ENCODE measurements at places on chromosomes 7 and 10.

GRCh38 chr7:45659496-45660139, 85.5 kb downstream of the ADCY1 start:
- no peak overlapping the region for H3K27ac ChIP-seq
- no peaks in the 10 kb centered on the region for H3K4me1 ChIP-seq
- no peaks in the 10 kb centered on the region for H3K36me3 ChIP-seq

GRCh38 chr10:104254493-104255310, at the start of gene GSTO1:
Gene GSTO1, plus strand, starts transcription at chr10:104254892. Its CDS starts 37 bp downstream, at chr10:104254929.
- peaks cover 33% of the 10 kb centered on the region for H3K4me1 ChIP-seq
- H3K27ac ChIP-seq: peak within 1 kb of the TSS; percentile 92
- no peak for DNase-seq
- H3K27me3 ChIP-seq: no peaks in the 10 kb centered on the region
- peaks cover 15% of the 10 kb centered on the region for H3K36me3 ChIP-seq

GRCh38 chr10:95785942-95786669, 30.1 kb downstream of the ENTPD1 start:
- no peak for DNase-seq
- H3K27me3 ChIP-seq: peaks cover 37% of the 10 kb centered on the region
- no peaks in the 10 kb centered on the region for H3K4me1 ChIP-seq
- no peaks in the 10 kb centered on the region for H3K36me3 ChIP-seq
- H3K4me3 ChIP-seq: no peak overlapping the region

- H3K27ac ChIP-seq: no peak overlapping the region
- no peak overlapping the region for H3K4me3 ChIP-seq
- H3K4me1 ChIP-seq: no peaks in the 10 kb centered on the region
- no peak for DNase-seq
- H3K36me3 ChIP-seq: no peaks in the 10 kb centered on the region
These were observed 40.1 kb downstream of the PALD1 start for GRCh38 chr10:70518695-70519094.

- H3K4me1 ChIP-seq: no peaks in the 10 kb centered on the region
- H3K27me3 ChIP-seq: no peaks in the 10 kb centered on the region
These were observed 16.9 kb downstream of the CAMK2G start for GRCh38 chr10:73857446-73857845.

DNA sequence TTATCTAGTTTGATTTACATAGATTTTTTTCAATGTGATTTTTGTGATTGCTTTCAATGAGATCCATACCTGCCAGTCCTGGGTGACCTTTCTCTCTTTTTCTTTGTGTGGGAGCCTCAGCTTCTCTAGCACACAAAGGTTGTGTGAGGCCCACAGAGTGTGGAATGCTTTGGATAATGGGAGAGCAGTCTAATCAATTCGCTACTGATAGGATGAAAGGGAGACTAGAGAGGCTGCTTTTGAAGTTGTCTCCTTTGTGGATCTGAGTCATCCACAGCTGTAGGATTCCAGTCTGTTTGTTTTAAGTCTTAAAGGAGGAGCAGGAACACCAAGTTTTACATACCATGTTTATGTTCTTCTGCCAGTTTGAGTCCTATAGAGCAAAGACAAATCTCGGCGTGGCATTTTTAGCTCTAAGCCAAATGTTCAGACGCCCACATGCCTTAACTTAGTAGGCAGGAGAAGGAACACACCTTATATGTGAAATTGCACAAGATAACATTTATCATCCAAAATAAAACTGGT, 330.0 kb downstream of the ARL4A start:
- no peak for DNase-seq
- peaks cover 34% of the 10 kb centered on the region for H3K4me1 ChIP-seq
- H3K36me3 ChIP-seq: no peaks in the 10 kb centered on the region
- peak overlapping the region; percentile 91 for H3K27ac ChIP-seq
- H3K27me3 ChIP-seq: no peaks in the 10 kb centered on the region
- H3K4me3 ChIP-seq: no peak overlapping the region

DNA sequence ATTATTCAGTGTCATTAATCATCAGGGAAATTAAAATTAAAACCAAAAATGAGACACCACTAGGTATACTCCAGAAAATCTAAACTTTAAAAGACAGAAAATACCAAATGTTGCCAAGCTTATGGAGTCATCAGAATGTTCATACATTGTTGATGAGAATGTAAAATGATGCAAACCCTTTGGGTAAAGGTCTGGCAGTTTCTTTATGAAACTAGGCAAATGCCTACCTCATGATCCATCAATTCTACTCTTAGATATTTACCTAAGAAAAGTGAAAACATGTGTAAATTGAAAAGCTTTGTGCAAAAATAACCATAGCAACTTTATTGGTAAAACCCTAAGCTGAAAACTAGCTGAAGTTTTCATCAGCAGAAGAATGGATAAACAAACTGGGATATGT, 329.5 kb upstream of the MEOX2 start:
- H3K4me1 ChIP-seq: no peaks in the 10 kb centered on the region
- no peaks in the 10 kb centered on the region for H3K36me3 ChIP-seq
- DNase-seq: no peak

DNA sequence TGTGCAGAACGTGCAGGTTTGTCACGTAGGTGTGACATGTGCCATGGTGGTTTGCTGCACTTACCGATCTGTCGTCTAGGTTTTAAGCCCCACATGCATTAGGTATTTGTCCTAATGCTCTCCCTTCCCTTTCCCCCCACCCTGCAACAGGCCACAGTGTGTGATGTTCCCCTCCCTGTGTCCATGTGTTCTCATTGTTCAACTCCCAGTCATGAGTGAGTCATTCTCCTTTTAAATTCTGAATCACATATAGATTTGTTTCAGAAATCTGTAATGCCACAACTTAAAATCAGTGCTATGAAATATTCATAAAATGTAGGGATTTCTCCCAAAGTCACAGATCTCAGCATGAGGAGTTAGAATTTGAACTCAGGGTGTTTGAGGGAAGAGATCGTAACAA, 552.5 kb upstream of the MBL2 start:
- H3K27ac ChIP-seq: no peak overlapping the region
- H3K27me3 ChIP-seq: no peaks in the 10 kb centered on the region
- H3K36me3 ChIP-seq: no peaks in the 10 kb centered on the region
- DNase-seq: no peak

DNA sequence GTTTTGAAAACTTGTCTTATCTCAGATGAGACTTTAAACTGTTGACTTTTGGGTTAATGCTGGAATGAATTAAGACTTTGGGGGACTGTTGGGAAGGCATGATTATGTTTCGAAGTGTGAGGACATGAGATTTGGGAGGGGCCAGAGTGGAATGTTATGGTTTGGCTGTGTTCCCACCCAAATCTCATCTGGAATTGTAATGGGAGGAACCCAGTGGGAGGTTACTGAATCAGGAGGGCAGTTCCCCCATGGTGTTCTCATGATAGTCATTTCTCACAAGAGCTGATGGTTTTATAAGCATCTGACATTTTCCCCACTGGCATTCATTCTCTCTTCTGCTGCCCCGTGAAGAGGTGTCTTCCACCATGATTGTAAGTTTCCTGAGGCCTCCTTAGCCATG, 13.8 kb upstream of the POT1 start:
- H3K36me3 ChIP-seq: no peaks in the 10 kb centered on the region
- no peaks in the 10 kb centered on the region for H3K4me1 ChIP-seq
- no peaks in the 10 kb centered on the region for H3K27me3 ChIP-seq
- DNase-seq: no peak
- no peak overlapping the region for H3K27ac ChIP-seq

GRCh38 chr10:50523357-50523756, 100.4 kb downstream of the SGMS1 start:
- no peak for DNase-seq
- H3K27ac ChIP-seq: no peak overlapping the region
- H3K4me1 ChIP-seq: no peaks in the 10 kb centered on the region
- H3K36me3 ChIP-seq: no peaks in the 10 kb centered on the region
- H3K4me3 ChIP-seq: no peak overlapping the region

DNA sequence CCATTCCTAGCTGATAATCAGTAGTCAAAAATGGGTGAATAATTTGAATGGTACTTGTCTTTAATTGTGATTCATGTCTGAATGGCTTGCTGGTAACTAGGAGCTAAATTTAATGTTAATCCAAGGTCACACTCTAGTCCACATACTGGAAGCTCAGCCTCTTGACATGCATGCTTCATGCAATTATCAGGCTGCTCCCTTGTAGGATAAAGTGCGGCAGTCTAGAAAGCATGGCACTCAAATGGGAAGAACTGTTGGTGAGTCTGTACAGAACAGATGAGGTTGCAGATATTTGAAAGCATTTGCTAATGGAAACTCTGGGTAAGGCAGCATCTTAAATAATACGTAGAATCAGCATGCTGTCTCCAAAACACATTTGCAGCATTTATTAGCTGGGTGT, 499.4 kb downstream of the AUTS2 start:
- no peak for DNase-seq
- H3K27me3 ChIP-seq: no peaks in the 10 kb centered on the region
- H3K4me3 ChIP-seq: no peak overlapping the region
- peaks cover 45% of the 10 kb centered on the region for H3K4me1 ChIP-seq

GRCh38 chr10:12103802-12104201, 25.7 kb upstream of the SEC61A2 start:
- no peak overlapping the region for H3K4me3 ChIP-seq
- H3K4me1 ChIP-seq: no peaks in the 10 kb centered on the region
- peaks cover 34% of the 10 kb centered on the region for H3K36me3 ChIP-seq

GRCh38 chr7:30019960-30020359, 6.5 kb downstream of the FKBP14 start:
- H3K27ac ChIP-seq: no peak overlapping the region
- peaks cover 12% of the 10 kb centered on the region for H3K36me3 ChIP-seq

- H3K36me3 ChIP-seq: peaks cover 2% of the 10 kb centered on the region
- DNase-seq: peak; percentile 84
- peaks cover 32% of the 10 kb centered on the region for H3K4me1 ChIP-seq
- H3K27ac ChIP-seq: peak overlapping the region; percentile 99
- peak overlapping the region; percentile 11 for H3K4me3 ChIP-seq
These were observed 19.1 kb downstream of the SLC16A12 start for GRCh38 chr10:89516149-89516832.

DNA sequence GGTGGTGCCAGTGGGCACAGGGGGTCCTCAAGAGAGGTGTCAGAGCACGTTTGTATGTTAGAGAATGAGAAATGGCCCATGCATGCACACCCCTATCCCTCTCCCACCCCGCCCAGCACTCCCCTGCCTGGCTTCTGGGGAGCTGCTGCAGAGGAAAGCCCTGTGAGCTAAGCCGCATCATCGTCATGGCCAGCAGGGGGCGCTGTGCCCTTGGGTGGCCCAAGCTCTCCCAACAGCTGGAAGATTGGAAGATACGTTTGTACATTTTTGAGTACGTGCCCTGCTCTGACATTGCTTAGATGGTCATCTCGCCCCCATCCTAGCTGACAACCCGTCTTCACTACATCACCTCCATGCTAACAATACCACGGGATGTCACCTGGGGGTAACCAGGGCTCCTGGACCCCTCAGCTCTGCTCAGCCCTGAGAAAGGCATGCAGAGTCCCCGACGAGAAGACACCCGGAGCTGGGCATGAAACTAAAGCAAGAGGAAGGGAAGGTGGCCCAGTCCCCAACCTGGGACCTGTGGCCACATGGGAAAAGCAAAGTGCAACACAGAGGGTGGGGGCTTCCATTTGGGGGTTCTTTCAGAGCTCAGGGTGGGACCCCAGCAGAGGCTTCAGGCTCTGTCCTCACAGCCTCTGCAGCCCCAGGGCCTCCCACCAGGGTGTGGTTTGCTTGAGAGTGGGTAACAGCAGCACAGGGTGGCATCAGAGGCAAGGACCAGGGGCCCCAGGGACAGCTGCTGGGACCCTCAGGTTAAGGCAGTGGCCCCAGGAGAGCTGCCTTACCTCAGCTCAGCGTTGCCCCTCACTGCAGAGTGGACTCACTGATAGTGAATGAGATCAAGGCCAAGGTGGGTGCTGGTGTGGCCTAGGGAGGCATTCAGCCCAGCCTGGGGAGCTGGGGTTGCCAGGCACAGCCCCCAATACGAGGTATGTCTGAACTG, 136.6 kb downstream of the PTPN20 start:
- H3K4me3 ChIP-seq: no peak overlapping the region
- DNase-seq: peak; percentile 57
- no peak overlapping the region for H3K27ac ChIP-seq
- H3K4me1 ChIP-seq: peaks cover 9% of the 10 kb centered on the region

DNA sequence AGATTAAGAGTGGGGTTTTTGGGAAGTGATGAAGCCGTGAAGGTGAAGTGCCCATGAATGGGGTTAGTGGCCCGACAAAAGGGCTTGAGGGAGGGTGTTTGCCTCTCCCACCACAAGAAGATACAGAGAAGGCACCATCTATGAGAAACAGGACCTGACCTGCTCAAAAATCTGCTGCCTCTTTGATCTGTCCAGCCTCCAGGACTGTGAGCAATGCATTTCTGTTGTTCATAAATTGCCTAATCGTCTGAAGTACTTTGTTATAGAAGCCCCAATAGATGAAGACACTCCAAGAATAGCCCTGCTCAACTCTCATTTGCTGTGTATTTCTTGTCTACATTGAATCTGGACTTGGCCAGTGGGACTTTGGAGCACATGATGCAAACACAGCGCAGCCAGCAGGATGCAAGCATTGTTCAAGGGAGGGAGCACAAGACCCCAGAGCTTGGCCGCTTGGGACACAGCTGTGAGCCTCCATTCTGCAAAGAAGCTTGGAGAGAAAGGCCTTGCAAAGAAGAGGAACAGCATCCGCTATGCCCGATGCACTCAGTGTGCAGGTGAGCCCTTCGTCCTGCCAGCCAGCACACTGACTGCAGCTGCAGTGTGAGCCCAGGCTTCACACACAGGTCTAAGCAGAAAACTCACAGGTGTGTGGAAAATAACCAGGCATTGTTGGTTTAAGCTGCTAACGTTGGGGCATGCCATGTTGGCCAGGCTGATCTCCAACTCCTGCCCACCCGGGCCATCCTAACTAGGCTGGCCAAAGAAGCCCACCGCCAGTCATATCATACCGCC, 73.2 kb upstream of the KLF6 start:
- peaks cover 16% of the 10 kb centered on the region for H3K4me1 ChIP-seq
- H3K4me3 ChIP-seq: no peak overlapping the region
- no peaks in the 10 kb centered on the region for H3K27me3 ChIP-seq
- no peak overlapping the region for H3K27ac ChIP-seq
- DNase-seq: no peak

DNA sequence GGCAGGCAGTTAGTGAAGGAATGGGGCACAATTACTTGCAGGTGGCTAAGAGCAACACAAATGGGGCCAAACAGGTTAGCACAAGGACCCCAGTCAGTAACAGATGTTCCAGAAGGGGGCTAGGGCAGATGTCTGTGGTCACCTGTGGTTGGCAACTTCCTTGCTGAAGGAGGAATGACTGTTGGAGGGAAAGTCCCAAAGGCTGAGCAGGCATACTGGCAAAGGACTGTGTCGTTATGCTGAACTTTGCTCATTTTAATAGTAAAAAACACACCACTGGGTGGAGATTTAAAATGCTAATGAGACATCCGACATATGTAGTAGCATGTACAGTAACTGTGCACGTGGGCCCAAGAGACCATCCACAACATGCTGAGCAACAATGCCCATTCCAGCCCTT, 511.6 kb downstream of the CALN1 start:
- H3K27ac ChIP-seq: no peak overlapping the region
- H3K27me3 ChIP-seq: peaks cover 8% of the 10 kb centered on the region
- H3K4me1 ChIP-seq: no peaks in the 10 kb centered on the region
- no peak overlapping the region for H3K4me3 ChIP-seq
- no peak for DNase-seq

DNA sequence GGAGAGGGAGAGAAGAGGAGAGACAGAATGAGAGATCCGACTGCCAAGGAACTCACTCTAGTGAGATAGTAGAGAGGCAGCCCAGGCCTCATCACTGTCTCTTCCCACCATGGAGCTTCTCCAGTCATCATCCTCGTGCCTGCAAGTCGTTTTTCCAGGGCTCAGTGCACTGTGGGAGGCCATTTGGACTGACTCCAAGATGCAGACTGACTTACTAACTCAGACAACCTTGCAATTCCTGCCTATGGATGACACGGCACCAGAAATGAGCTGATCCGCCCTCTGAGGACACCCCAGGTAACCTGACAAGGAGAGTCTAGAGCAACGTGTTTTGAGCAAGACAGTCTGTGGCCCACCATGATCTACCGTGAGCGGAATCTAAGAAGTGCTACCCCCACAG, 154.9 kb downstream of the GLI3 start:
- DNase-seq: no peak
- H3K4me3 ChIP-seq: no peak overlapping the region
- peaks cover 4% of the 10 kb centered on the region for H3K36me3 ChIP-seq
- H3K4me1 ChIP-seq: peaks cover 55% of the 10 kb centered on the region
